ENCODE measurements at places on chromosomes 6 and 20.

DNA sequence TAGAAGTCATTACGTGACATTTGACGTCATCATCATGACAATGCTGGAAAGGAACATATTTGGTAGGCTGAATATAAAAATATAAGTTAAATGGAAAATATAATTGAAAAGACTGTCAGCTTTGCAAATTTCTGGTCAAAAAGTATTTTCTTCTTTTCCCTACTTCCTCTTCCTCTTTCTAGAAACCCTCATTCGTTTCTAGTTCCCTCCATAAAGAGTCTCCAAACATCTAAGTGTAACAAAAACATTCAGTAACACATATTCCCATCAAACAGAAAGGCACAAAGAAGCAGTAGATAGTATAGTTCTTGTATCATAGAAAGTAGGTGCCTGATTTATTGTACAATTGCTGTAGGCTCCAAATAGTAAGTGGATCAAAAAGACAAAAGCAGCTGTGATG is 150.8 kb upstream of the FAM83B start:
- DNase-seq: no peak

GRCh38 chr6:24504287-24504648 is 9.5 kb downstream of the ALDH5A1 start:
- no peak for DNase-seq

DNA sequence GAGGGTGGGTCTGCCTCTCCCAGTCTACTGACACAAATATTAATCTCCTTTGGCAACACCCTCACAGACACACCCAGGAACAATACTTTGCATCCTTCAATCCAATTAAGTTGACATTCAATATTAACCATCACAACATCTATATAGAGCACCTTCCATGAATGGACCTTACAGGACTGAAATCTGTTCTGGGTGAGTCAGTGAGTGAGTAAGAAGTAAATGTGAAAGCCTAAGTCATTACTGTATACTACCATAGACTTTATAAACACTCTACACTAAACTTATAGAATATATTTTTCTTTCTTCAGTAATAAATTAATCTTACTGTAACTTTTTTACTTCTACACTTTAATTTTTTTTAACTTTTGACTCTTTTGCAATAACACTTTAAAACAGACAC is 993.8 kb upstream of the MAP3K7 start:
- no peak for DNase-seq

DNA sequence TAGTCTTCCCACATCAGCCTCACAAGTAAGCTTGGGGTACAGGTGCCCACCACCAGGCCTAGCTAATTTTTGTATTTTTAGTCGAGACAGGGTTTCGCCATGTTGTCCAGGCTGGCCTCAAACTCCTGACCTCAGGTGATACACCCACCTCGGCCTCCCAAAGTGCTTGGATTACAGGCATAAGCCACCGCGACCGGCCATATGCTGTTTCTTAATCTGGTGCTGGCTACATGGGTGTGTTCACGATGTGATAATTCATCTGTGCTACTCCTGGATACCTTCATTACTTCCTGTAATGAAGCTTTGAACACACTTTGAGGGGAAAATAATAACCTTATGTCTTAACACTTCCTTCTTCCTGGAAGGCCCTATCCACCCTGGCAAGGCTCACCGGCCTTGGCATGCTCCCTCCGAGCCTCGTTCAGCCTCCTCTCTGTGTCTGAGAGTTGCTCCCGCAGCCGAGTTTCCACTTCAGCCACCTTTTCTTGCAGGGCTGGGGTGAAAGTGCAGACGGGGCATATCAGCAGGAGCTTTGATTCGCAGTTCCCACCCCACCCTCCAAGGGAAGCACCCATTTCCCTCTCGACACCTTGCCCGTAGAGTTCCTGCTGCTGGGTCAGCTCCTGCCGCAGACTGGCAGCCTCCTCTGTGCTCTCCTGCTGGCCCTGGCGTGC is 5.6 kb upstream of the PSORS1C2 start:
- no peak for DNase-seq

DNA sequence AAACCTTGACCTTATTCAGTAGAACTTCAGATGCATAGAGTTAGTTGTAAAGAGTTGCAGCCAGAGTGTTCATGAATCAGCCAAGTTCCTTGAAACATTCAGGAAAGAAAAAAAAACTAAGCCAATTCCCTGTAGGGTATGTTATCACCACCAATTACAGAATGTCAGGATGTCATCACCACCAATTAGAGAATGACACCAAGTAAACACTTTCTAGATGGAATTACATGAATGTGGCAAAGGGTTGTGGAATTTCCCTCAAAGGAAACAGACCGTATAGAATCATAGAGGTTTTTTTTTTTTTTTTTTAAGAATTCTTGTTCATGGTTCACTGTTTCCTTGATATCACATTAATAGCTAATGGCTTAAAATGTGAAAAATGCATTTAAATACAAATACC is 472.1 kb upstream of the RNF217 start:
- no peak for DNase-seq

DNA sequence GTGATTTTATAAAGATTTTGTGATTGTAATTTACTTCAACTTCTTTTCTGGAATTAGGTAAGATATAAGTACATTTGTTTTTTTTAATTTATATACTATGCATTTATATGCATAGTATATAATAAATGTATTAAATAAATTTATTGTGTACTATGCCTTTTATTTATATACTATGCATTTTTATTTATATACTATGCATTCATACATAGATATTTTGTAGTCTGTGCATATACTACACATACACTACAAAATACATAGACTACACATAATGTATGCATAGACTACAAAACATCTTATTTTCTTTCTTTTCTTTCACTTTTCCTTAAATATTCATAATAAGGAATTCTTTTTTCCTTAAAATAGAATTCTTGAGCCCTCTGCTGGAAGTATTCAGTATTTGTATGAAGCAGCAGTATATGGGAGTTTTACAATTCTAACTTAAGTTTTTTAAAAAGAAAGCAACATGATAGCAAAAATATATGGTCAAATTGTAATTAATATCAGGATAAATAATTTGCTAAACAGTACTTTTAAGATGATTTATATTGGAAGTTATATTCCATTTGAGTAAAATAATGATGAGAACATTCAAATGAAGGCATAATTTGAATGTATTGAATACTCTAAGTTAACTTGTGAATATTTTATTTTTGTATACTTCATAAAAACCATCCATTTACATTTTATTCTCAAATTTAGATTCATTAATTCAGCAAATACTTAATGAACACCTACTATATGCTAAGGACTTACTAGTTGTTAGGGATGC is 129.3 kb downstream of the KLHL32 start:
- no peak for DNase-seq

- DNase-seq: no peak
Observed at GRCh38 chr6:127578900-127579299, 1.9 kb downstream of the C6orf58 start.

DNA sequence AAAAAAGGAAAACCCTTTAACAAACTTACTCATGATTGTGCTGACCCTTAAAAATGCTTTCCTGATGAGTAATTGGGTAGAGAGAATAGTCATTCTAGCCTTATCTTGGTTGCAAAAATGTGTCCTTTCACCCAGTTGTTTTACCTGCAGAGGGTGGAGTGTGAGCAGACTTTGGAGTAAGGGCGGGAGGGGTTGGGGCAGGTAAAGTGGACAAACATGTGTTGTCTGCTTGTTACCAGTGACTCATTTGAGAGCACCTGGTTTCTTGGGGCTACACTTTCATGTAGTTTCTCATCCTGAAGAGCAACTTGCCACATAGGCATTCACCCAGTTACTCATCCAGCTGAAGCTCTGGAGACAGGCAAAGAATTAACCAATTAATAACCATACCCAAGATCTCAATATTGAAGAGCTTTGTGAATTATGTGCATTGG is 121.1 kb downstream of the TNFRSF21 start:
- DNase-seq: no peak

DNA sequence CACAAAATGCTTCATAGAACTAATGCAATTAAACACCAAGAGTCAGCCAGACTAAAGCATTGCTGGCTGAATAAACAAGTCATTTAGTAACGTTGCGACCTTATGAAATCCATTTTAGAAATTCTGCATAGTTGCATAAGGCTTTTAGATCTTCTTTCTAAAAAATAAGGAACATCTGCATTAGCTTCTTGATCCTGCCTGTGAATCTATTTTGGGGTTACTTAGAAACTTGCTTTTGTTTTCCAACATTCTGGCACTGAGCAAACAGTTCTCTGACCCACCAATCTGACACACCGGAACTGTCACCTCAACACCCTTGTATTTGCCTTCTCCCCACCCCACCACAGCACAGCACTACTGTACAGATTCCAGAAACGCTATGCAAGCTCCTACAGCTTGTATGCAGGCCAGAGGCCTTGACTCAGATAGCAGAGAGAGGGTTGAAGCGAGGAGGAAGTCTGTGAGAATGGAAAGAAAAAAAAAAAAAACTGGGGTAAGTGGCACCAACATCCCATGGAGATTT is 55.0 kb downstream of the KIF13A start:
- no peak for DNase-seq

DNA sequence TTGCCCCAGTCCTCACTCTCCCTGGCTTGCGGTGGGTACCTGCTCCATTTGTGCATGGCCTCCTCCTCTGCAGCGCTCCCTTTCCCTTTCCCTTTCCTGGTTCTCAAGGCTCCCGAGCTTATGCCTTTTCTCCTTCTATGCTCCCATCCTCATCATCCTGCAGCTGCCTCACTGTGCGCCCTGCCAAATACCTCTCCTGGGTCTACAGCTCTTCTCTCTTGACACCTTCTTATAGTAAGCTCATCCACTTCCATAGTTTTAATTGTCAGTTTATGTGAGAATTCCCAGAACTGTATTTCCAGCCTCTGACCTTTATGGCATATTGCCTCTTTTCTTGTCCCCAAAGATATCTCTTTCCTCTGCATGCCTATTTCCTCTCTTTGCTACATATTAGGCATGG is 5.9 kb downstream of the ADGRF5 start:
- DNase-seq: no peak

DNA sequence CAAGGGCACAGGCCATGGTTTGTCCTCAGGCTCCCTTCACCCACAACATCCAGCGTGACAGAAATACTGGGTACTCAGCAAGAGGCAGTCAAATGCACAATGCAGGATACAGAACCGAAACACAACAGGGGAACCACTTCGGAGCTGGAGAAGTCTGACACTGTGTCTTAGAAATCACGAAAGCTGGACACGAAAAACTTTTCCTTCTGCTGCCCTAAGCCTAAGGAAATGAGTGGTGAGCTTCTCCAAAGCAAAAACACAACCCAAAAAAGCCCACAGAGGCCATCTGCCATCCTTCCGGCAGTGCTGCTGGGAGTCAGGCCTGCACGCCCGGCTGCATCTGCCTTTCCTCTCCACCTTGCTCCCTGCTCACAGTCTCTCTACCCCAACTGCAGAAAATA is 106.3 kb downstream of the SLC23A2 start:
- no peak for DNase-seq

DNA sequence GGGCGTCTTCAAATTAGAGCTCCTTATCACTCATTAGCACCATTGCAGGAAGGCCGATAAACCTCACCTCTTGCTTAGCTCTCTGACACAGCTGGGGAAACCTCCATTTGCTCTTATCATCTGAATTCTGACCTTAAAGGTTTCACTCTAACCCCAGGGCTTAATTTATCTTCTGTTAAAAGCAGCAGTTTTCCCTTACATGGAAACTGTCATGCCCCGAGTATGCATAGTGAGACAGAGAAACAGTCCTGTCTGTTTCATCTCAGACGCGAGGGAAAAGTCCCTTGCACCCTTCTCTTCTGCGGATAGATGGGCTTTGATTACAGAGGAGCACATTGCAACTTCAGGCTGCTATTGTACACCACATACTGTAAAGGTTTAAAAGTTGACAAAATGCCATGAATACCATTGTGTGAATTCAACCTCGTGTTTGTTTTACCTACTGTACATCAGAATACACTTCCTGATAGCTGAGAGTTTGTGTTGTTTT is 191.5 kb upstream of the BMP2 start:
- no peak for DNase-seq

DNA sequence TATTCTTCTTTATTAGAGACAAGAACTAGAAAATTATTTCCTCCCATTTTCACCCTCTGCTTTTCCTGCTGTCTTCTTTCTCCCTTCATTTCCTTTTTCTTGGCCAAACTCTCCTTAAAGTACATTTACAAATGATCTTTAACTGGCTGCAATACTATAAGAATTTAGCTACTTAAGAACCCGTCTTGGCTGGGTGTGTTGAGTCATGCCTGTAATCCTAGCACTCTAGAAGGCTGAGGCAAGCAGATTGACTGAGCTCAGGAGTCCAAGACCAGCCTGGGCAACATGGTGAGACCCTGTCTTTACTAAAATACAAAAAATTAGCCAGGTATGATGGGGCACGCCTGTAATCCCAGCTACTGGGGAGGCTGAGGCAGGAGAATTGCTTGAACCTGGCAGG is 39.3 kb upstream of the SRPK1 start:
- no peak for DNase-seq

DNA sequence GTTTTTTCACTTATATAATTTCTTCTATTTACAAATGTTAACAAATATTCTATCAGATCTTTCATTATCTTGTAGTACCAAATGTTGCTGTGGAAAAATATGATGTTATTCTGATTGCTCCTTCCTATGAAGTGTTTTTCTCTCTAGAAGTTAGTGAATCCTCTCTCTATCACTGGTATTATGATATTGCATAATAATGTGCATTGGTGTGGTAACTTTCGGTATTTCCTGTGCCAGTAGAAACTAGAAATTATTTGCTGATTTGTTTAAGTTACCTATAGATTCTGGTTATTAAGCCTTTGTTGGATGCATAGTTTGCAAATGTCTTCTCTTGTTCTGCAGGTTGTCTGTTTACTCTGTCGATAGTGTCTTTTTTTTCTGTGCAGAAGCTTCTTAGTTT is 342.5 kb downstream of the CENPW start:
- no peak for DNase-seq

DNA sequence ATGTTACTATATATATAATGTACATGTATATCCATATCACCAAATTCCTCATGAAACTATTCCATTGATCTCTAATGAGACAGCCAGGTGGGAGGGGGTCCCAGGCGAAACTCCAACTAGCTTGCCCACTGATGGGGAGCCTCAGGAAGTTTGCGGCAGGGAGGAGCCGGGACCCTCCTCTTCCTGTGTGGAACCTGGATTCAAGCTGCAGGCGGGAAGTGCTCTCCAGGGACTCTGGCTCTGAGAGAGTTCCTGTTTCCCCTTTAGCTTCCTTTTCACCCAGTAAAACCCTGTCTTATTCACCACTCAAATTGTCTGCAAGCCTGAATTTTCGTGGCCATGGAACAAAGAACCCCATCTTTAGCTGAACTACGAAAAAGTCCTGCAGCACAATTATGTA is 152.2 kb downstream of the OPN5 start:
- no peak for DNase-seq

- no peak for DNase-seq
Observed at GRCh38 chr6:129440691-129441090, 269.3 kb downstream of the ARHGAP18 start.

- DNase-seq: no peak
Observed at GRCh38 chr6:148471624-148472159, 129.1 kb downstream of the SASH1 start.

DNA sequence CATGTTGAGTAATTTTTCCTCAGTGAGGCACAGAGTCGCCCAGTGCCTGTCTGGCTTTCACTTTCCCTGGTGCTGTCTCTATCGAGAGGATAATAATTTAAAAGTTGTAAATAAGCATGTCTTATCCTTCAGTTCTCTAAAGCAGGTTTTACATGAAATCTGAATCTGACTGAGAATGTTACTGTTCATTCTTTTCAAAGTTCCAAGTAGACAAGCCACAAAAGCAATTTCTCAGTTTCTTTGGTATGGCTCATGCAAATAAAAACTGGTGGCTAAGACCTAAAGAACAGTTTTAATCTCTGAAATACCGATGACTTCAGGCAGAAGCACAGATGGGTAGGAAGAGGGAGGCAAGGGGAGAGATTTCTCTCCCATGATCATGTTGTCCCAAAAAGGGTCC is 87.6 kb upstream of the GCM1 start:
- no peak for DNase-seq

GRCh38 chr6:73665686-73666319 is 12.0 kb upstream of the SLC17A5 start:
- no peak for DNase-seq

Measured in activated T-cell treated with anti-CD3 and anti-CD28 coated beads, Interleukin-2, amount 50 U/mL, for 1 hour (primary cell).